ENCODE measurements at places on chromosomes 2 and 18.
A peak's percentile ranks its signal among the peaks of the same experiment; 100 is the strongest.

GRCh38 chr18:35131387-35132020, 90.3 kb downstream of the MAPRE2 start:
- no peak for DNase-seq

DNA sequence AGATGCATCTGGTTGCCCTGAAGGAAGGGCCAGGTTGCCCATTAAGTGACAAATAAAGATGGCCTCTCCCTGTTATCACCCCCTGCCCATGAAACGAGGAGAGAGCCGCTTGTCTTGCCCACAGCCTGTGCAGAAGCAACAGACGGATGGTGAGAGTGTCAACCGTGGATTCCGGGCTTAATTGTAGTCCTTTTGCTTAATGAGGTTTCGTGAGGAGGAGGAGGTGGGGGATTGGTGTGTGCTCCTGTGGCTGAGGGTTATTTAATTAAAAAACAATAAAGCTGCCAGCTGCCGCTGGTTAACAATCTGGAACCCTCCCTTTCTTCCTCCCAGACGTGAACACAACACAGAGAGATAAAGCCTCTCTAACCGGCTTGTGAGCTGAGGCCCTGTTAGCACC, 188.0 kb upstream of the PARD3B start:
- DNase-seq: no peak

DNA sequence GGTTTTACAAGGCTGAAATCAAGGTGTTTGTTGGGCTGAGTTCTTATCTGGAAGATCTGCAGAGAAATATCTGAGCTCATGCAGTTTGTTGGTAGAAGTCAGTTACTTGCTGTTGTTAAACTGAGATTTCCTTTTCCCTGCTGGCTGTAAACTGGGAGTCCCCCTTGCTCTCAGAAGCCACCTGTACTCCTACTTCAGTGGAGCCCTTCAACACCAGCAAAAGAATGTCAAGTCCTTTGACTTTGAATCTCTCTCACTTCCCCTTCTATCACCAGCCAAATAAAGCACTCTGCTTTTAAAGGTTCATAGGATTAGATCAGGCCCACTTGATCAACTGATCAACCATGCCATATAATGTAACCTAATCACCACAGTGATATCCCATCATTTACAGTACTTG, 252.2 kb upstream of the CDH7 start:
- DNase-seq: no peak

- DNase-seq: peak; percentile 99
Observed at GRCh38 chr2:126657636-126658318, 1.8 kb downstream of the GYPC start.

GRCh38 chr2:190050001-190050400, 12.5 kb downstream of the MSTN start:
- no peak for DNase-seq

GRCh38 chr2:104866883-104867812, 13.2 kb downstream of the POU3F3 start:
- no peak for DNase-seq

GRCh38 chr2:114294741-114295140, 147.7 kb upstream of the DPP10 start:
- no peak for DNase-seq
